ENCODE measurements at places on chromosomes 5 and 9.

DNA sequence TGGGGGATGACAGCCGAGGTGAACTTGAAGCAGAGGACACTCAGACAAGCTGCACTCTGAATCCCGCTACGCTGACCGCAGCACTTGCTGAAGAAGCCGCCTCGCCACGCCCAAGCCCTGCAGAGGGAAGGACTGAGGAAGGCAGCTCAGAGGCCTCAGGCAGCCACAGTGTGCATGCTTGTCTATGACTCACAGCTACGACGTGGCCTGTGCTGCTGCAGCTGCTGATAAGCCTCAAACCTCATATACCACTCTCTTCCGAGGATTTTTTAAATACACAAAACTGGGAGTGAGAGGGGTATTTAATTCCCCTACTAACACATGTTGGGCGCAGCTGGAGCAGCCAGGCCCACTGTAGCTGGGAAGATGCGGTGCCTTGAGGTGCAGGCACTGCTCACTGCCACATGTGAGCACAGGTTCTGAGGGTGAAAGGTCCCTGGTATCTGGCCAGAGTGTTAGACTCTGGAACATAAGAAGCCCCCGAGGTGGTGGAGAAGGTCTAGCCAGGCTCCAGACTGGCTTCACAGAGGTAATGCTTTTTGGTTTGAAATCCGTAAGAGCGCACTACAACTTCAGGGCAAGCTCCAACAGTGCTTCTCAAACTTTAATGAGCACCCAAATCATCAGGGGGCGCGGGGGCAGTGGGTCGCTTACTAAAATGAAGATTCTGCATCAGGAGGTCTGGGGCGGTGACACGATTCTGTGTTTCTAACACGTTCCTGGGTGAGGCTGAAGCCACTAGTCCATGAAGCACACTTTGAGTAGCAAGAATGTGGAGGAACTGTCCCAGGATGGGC is 196.8 kb downstream of the AUH start:
- peak; percentile 98 for DNase-seq

- DNase-seq: peak; percentile 94
Observed at GRCh38 chr5:103461243-103461642, 101.3 kb downstream of the NUDT12 start.

DNA sequence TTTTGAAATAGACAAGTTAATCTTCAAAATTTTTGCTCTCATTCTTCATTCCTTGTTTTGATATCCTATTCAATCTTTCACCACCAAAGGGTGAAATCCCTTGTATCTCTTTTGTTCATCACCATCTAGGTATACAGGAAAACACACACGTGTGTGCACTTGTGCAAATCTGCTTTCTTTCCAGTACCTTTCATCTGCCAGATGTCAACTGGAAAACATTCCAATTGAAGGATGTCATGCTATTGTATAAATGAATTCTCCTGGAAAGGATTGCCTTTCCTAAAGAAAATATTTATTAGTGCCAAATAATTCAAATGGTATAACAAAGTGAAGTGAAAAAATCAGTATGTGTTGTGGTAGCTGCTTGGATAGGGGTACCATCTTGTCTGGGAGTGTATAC is 123.7 kb downstream of the RANBP17 start:
- no peak for DNase-seq

DNA sequence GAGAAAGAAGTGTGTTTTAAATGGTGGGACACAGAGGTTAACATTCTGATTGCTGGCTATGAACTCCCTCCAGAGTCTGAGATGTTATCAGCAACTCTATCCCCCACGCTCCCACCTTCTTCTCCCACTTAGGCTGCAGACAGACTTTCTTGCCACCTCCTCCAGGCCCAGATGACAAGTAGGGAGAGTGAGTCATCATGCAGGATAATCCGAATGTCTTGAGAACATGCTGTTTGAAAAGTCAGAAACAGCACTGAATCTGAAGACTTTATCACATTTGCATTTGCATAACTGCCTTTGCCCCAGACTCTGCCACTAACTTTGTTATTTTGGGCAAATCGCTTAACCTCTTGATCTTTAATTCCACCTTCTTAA is 139.8 kb downstream of the ESM1 start:
- DNase-seq: peak; percentile 52

DNA sequence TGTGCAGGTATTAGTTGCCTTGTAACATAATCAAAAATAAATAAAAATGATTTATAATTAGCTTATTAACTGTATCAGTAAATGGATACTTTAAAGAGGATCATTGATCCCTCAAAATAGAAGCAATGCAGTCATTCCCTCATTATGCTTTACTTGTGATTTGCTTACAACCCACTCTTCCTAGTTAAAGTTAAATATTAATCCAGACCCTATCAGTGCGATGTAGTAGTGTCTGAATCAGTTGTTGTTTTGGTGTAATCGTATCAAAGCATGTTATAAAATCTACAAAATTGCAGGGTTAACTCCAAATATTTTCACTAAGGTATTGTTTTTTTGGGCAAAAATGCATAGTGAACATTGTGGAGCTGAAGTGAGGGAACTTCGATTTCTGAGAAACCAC is 17.6 kb downstream of the TENT4A start:
- no peak for DNase-seq

DNA sequence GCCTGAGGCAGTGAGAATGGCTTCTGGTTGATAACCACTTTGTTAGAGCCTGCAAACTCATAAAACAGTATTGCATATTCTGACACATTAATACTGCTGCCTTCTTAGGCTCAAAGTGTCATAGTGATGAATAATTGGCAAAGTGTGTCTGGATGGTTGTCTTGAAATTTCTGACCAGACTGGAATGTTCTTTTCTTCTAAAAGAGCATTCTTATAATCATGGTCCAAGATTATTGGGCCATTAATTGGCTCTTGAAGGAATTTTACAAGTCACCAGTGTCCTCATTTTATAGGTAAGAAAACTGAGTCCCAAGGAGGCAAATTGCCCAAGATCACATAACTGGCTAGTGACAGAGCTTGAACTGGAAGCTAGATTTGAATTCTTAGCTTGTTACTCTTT is 111.7 kb downstream of the PCSK1 start:
- DNase-seq: no peak

DNA sequence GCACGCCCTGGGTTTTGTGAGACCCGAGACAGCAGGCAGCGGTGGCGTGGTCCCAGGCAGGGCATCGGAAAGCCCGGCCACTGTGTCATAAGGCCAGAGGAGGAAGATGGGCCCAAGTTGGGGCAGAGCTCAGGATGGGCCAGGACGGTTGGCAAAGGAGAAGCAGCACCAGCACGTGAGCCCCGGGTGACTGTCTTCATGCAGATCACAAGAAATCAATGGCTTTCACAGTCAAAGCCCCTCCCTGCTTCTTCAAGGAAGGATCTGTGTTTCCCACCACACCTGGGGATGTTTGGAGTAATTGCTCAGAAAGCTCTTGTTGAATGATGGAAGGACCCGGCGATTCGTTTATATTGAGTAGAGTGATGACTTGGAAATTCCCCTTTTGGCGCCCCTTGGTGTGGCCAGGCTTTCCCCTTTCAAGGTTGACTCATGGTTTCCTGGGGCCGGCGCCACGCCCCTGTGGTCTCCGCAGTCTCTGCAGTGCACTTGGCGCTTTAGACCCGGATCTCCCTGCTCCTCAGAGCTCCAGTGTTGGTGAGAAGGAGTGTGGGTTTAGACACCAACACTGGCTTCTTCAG is 52.1 kb downstream of the IL31RA start:
- DNase-seq: peak; percentile 90

- no peak for DNase-seq
Observed at GRCh38 chr5:121053055-121053985, 589.2 kb downstream of the PRR16 start.

DNA sequence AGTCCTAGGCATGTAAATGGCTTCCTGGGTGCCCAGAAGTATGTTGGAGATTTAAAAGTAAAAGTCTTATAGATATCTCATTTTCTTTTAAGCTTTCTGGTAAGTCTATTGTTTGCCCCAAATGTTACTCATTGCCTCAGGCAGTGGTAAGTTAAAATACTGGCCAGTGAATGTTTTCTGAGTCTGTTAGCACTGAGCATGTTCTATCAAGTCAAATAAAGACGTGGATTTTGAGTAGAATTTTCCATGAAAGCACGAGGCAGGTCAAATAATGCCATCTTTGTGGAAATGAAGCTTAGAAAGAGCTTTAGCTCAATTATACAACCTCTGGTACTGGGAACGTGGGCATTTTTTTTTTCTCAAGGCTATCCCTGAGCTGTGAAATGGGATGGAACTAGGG is 651.3 kb upstream of the ACO1 start:
- DNase-seq: no peak

- DNase-seq: no peak
Observed at GRCh38 chr5:35454011-35454525, 163.6 kb upstream of the SPEF2 start.

DNA sequence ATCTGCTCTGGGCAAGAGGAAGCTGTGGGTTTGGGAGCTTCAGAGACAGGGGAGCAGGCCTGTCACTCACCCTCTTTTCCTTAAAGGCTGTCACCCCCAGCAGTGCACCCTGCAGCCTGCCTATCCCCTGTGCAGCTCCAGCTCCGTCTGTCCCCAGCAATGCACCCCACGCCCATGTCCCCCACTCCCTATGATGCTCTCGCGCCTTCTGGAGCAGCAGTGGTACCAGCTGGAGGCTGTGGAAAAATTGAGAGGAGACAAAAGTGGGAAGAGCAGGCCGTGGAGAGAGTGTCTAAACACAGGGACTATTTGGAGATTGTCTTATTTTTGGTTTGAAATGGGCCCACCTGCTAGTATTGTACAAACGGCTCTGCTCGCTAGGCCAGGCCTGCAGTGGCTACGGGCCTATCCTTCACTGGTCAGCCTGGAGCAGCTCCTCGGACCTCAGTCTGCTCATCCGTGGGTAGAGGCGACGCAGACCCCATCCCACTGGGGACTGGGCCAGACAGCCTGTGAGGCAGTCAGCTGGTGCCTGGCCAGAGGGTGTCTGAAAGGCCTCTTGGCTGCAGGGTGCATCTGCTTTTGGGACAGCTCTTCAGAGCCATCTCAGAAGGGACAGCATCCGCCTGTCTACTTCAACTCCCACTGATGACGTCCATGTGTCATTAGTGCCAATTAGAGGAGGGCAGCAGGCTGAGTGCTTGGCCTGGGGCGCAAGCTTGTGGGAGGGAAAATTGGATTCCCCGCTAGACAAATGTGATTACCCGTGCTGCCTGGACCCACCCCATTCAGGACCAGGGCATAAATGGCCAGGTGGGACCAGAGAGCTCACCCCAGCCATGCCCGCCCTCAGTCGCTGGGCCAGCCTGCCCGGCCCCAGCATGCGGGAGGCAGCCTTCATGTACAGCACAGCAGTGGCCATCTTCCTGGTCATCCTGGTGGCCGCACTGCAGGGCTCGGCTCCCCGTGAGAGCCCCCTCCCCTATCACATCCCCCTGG is at the start of gene DBH:
Gene DBH, plus strand, starts transcription at position 831 of the 999 bp plus-strand sequence. Its CDS starts 9 bp downstream, at position 840.
- no peak for DNase-seq

GRCh38 chr9:9914174-9914573 is 698.6 kb downstream of the PTPRD start:
- peak; percentile 17 for DNase-seq

DNA sequence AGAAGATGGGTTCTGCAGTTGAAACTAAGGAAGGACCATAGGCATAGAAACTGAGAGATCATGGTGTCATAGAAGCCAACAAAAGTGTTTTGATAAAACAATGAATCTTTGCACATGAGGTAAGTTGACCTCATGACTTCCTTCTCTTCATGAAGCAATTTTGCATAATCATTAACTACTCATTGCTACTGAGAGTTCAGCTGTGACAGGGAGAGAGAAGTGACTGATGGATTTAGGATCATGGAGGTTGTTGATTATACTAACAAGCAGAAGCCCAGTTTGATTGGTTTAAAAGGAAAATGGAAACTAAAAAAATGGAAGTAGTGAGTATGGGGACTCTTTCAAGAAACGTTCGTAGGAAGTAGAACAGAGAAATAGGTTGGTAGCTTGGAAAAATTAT is 51.2 kb downstream of the PARP8 start:
- DNase-seq: no peak

DNA sequence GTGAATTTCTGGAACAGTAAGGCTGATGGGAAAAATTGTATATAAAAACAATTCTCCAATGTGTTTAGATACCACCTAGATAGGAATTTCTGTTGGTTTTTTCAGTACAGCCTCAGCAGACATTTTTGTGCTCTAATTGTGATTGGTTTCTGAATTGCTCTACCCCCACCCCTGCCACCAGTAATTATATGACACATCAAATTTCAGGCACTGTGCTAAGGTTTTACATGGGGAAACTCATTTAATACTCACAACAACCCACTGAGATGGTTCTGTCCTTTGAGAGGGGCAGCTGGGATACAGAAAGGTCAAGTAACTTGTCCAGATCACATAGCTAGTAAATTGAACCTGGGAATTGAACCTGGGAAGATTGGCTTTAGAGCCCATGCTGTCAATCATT is 288.0 kb downstream of the ARHGEF28 start:
- no peak for DNase-seq

GRCh38 chr9:28961623-28962022 is 1388.3 kb upstream of the C9orf72 start:
- no peak for DNase-seq

Data from HT1080 (cell line).